ENCODE measurements at places on chromosomes 16 and 17.

DNA sequence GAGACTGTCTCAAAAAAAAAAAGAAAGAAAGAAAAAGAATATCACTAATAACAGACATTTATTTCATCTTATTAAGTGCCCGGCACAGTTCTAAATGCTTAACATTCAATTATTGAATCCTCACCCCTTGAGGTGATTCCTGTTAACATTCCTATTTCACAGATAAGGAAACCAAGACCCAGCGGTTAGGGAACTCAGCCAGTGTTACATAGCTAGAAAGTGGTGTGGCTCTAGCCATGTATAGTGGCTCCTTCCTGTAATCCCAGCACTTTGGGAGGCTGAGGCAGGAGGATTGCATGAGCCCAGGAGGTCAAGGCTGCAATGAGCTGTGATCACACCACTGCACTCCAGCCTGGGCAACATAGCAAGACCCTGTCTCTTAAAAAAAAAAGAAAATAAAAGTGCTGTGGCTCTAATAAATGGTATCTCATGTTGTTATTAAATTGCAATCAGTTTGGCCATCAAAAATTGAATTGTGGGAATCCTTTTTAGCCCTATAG is 28.1 kb downstream of the ZNRF1 start:
- DNase-seq, result no peak

DNA sequence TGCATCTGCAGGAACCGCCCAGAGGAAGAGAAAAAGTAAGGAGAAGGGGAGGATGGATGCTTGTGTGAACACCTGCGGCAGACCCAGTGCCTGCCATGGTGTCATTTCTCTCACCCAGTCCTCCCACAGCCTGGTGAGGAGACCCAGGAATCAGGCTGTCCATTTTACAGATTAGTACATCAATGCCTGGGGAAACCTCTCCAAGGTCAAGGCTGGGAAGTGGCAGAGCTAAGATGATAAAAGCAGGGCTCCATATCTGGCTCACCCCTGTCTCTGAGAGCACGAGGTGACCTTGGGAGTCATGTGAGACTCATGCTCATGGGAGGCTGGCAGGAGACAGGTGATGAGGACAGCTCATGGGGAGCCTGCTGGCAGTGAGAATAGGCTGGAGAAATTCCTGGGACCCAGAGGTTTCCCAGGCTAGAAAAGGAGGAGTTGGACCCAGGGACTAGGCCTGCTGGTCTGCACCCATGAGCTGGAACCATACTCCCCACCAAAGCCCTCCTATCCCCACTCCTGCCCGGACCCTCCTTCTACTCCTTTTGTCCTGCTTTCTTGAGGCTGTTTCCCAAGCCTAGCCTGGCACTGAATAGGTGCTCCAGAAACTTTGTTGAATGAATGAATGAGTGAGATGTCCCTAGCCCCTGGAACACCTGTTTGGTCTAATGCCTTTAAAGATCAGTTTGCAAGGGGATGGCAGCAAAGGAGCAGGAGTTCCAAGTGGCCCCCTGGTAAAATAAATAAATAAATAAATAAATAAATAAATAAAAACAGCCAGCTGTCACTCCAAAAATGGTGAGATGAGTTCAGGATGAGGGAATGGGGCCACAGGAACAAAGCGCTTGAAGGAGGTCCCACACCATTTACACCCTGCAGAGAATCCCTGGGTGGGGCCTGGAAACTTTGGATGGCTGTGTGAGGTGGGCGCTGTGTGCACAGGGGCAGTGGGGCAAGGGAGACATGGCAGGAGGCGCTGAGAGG is 1.6 kb downstream of the ZNF629 start:
- DNase-seq, result no peak

DNA sequence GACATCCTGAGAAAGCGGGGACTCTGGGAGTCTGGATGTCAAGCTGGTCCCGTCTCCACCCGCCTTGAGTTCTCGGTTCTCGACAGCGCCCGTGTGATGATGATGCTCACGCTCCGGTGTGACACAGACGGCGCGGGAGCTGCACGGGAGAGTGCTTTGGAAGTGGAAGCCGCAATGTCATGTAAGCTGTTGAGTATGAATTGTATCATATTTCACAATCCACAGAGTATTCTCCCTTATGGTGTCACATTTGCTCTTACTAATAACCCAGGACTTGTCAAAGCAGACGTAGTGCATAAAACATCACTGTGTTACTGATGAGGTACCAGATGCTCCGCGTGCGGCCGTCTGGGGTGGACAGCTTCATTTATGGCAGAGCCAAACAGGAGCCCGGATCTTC is 217.5 kb upstream of the CHMP6 start:
- DNase-seq, result no peak

- DNase-seq, result no peak
Measured at GRCh38 chr17:71023249-71024030, 854.1 kb downstream of the KCNJ2 start.

- DNase-seq, result no peak
Measured at GRCh38 chr16:72301523-72302236, 129.7 kb upstream of the PMFBP1 start.

- DNase-seq, result no peak
Measured at GRCh38 chr17:78683408-78683961, 98.6 kb downstream of the CYTH1 start.

DNA sequence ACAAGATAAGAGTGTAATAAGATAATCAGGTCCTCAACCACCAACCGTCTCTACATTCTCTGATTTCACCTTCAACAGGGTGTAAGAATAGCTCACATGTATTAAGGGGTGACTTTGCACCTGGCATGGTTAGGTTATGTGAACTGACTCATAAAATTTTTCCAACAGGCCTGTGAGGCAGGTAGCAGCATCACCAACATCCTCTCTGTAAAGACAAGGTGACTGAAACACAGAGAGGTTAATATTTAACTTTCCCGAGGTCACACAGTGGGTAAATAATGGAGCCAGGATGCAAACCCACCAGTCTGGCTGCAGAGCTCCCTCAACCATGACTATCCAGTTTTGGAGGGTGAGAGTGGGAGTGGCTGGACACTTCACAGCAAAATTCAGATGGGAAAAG is 317.2 kb downstream of the C16orf95 start:
- no peak for DNase-seq

DNA sequence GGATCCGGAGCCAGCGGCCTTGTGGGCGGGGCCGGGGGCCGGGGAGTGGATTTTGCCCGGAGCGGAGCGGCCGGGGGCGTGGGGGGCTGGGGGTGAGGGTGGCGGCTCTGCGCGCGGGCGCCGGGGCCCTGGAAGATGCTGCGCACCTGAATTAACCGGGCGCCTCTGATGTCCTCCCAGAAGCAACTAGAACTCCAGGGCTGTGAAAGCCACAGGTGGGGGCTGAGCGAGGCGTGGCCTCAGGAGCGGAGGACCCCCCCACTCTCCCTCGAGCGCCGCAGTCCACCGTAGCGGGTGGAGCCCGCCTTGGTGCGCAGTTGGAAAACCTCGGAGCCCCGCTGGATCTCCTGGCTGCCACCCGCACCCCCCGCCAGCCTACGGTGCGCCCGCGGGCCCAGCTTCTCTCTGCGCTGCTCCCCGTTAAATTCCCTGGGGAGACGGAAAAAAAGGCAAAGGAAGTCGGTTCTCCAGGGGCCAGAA is 549 bp downstream of the SLC26A11 start:
- DNase-seq, result no peak

DNA sequence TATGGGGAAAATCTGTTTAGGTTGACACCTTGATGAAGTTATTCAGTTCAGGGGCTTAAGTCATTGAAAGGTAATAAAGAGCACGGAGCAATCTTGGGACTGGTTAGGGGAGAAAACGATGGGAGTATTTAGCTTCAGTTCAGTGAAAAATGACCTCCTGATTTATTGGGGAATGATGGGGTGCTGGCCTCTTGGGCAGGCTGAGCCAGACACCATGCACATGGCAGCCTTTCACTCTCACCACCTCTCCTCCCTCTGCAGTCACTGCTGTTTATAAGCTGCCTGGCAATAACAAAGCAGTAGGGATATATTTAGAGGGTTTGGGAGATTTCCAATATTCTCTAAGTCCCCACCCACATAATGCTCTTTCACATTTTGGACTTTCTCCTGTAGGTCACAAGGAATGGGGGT is 140.5 kb upstream of the HS3ST2 start:
- DNase-seq, result no peak

GRCh38 chr17:79917902-79918484 is 78.8 kb upstream of the CBX4 start:
- DNase-seq, result no peak

GRCh38 chr17:13592427-13592826 is 9.3 kb downstream of the HS3ST3A1 start:
- no peak for DNase-seq

- no peak for DNase-seq
Measured at GRCh38 chr16:86978445-86979030, 338.7 kb downstream of the C16orf95 start.

- no peak for DNase-seq
Measured at GRCh38 chr16:85928401-85928820, 29.4 kb downstream of the IRF8 start.

- DNase-seq, result peak; percentile 35
Measured at GRCh38 chr17:78787444-78787843, 5.4 kb upstream of the CYTH1 start.

DNA sequence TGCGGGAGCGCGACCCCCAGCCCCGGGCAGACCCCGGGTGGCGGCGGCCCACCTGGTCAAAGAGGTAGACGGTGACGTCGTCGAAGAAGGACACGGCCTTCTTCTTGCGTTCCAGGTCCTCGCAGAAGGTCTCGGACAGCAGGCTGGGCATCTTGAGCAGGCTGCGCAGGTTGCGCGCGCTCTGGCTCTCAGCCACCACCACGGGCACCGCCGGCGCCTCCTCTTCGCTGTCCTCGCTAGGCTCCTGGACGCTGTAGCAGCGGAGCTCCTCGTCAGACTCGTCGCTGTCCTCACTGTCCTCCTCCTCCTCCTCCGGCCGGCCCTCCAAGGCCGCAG is 45.2 kb upstream of the PVALEF start:
- no peak for DNase-seq

GRCh38 chr17:64747938-64748540 is 85.9 kb upstream of the SMURF2 start:
- no peak for DNase-seq

GRCh38 chr17:320139-320538 is 32.5 kb downstream of the RPH3AL start:
- DNase-seq, result no peak

DNA sequence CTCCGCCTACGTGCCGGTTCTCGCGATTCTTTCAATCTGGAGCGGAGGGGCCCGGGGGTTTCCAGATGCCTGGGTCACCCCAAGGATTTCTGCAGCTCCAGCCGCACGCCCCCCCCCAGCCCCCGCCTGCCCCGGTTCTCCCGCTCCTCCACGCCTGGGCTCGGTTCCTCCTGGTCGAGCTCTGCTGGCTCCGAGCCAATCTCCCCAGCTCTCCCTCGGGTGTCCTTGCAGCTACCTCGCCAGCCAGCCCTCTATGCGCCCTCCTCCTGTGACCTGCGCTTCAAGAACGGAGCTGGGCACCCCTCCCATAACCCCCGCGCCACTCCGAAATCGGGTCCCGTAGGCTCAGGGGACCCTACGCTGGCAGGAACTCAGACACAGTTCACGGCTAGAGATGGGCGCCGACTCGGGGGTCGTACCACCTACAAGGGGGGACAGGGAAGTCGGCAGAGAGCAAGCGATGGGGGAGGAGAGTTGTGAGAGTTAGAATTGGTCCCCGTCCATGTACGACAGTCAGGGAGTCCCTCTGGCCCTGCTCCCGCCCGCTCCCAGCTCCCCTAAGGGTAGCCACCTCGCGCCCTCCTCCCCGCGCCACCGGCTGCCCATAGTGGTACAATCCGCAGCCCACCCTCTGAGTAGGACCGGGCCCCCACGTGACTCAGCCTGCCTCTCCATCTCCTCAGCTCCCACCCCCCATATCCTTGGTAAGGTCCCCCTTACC is 961 bp downstream of the FGF11 start:
- no peak for DNase-seq

DNA sequence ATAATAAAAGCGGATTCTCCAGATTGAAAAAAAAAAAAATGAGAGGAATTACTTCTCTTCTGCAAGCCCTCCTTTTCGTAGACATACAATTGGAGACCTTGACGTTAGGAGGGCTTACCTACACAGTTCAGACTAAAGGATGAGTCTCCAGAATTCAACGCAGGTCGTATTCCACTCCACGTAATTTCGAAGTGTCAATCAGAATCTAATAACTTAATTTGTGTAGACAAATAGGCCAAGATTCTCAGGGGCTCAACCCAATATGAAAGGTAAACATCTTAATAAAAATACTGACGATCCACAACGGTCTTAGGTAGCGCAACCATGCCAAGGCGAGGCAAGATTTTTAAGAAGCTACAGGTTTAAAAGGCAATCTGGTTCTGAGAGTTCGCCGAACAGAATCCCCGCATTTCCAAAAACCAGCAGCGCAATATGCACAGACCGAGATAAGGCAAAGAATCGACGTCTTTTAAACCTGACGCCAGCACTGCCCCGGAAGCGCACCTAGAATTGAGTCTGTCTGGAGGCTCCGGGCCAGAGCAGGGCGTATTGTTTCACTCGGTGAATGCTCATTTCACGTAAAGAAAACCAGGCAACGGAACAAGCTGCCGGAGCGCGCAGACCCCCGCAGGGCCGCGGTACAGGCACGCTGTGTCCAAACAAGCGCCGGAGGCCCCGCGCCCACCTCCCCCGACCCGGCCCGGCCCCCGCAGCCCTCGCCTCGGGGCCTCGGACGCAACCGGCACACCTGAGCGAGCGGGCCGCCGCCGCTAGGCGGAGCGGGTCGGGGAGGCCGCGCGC is 623 bp downstream of the MBTPS1 start:
- peak; percentile 66 for DNase-seq

- no peak for DNase-seq
Measured at GRCh38 chr17:56956992-56957391, 3.9 kb downstream of the COIL start.

GRCh38 chr16:85698935-85699558 is 10.3 kb upstream of the GINS2 start:
- DNase-seq, result no peak

DNA sequence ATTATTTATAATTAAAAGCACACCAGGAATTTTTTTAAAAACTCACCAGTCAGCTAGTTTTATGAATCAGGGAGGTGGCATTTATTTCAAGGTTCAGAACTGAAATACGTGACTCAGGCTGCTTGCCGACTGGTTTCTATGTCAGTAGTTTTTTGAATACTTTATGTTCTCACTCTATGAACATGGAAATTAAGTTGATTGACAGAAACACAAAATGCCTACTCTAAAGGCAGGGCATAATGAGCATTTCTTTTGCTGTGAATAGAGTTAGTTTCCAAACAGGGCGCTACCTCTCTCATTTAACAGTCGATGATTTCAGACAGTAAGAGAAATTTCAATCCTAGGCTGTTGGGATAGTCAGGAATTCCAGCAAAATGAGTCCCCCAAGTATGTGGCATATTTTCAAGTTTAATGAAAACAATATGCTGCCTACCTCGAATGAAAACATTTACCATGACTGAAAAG is 6.7 kb downstream of the HS3ST3B1 start:
- no peak for DNase-seq

Data from hematopoietic multipotent progenitor cell treated with erythropoietin and hydrocortisone succinate and interleukin-3 and kit ligand, for 17 days (in vitro differentiated cells).